Progenitor cell of endocrine pancreas (in vitro differentiated cells): ENCODE measurements at places on chromosomes 7 and 10. TPM values are rescaled to one million over a fixed set of nuclear protein-coding genes. Genes with fewer than 3 reads are reported as not detected.

DNA sequence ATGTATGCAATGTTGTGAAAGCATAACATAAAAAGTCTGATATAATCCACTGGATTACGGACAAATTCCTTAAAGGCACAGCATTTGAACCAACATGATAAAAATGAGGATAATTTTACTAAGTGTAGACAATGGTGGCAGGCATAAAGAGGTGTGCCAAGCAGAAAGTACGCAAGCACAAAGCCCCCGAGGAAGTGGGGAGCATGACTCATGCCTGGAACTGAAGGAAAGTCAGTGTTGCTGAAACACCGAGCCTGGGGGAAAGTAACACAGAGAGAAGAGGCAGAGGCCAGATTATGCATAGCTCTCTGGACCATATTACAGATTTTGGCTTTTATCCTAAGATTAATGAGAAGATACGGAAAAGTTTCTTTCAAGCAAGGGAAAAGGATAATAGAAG, 490.0 kb upstream of the PHF14 start:
- no peaks in the 10 kb centered on the region for H3K36me3 ChIP-seq
- H3K4me3 ChIP-seq: no peak overlapping the region
- no peak for DNase-seq

DNA sequence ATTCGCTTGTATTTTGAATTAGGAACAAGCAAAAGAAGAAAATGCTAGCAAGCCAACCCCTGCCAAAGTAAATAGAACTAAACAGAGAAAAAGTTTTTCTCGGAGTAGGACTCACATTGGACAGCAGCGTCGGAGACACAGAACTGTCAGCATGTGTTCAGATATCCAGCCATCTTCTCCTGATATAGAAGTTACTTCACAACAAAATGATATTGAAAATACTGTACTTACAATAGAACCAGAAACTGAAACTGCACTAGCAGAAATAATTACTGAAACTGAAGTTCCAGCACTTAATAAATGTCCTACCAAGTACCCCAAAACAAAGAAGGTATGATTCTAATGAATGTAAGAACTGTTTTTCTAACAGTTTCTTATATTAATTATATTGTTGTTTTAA, 87.9 kb downstream of the KMT2E start:
- H3K4me1 ChIP-seq: no peaks in the 10 kb centered on the region
- peak overlapping the region; percentile 37 for H3K27ac ChIP-seq
- no peak for DNase-seq
- peaks cover 21% of the 10 kb centered on the region for H3K36me3 ChIP-seq
- H3K27me3 ChIP-seq: no peaks in the 10 kb centered on the region

Gene MAT1A
- 0.13 and 0.34 TPM in 2 replicates for total RNA-seq

DNA sequence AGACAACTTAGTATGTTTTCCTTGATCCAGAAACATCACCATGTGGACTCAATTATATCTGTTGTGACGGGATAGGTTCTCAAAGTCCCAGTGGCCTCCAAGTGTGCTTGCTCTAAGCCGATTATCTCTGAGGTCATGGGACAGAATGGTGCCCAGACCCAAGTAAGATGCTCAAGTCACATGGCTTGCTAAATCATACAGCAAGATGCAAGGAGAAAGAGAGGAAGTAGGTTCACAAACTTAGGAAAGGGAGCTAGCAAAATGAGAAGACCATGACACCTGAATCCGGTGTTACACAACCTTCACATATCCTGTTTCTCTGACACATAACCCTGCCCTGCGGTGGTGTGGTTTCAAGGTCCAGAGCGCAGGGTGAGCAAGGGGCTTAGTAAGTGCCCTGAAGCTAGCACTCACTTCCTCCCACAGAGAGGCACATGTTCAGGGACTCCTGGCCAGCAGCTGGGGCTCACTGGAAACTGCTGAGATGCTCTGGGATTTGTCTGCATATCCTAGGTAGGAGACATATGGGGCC, 590.9 kb upstream of the ANKRD30A start:
- DNase-seq: no peak
- peaks cover 2% of the 10 kb centered on the region for H3K4me1 ChIP-seq
- no peak overlapping the region for H3K27ac ChIP-seq
- no peaks in the 10 kb centered on the region for H3K27me3 ChIP-seq
- no peak overlapping the region for H3K4me3 ChIP-seq
- peaks cover under 1% of the 10 kb centered on the region for H3K36me3 ChIP-seq
